HS-27A (cell line): ENCODE measurements at places on chromosomes 5 and 9.

GRCh38 chr9:21404146-21404545 lies 4.8 kb upstream of the IFNA8 start:
- DNase-seq = no peak

- no peak for DNase-seq
Measured at GRCh38 chr5:160042671-160043070, 33.7 kb downstream of the TTC1 start.

DNA sequence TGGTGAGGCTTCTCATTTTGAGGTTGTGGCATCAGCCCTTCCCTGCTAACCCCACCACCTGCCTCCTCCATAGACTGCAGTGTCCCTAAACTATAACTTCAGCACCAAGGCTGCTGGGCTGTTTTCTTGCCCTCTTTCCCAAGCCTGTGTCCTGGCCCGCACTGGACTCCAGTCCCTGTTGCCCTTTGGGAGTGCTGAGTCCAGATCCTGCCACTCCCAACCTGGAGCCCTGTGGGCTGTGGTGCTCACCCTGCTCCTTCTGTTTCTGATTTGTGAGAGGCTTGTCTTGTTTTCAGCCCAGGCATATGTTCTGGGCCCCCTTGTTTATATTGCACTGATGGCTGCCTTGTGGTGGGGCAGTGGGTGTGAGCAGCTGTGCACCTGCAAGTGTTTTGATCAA lies 39.7 kb upstream of the RNU6ATAC start:
- no peak for DNase-seq

DNA sequence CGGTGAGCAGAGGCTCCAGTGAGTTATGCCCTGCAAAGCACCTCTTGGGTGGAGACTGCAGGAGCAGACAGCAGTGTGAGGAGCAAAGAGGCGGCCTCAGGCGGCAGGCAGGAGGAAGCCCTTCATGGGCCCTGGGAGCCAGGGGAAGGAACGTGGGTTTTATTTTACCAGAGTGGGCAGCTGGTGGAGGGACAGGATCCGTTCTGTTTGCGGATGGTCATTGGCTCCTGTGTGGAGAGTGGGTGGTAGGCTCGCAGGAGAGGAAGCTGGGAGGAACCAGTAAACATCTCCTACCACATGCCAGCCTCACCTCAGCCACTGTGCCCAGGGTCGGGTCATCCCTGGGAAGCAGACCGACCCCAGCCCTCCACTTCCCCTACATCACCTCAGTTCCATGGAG lies 24.4 kb downstream of the HNRNPH1 start:
- no peak for DNase-seq

- DNase-seq = no peak
Measured at GRCh38 chr9:79325501-79325900, 246.3 kb upstream of the TLE4 start.

GRCh38 chr5:180810959-180811622 lies 8.5 kb upstream of the MGAT1 start:
- DNase-seq = no peak

DNA sequence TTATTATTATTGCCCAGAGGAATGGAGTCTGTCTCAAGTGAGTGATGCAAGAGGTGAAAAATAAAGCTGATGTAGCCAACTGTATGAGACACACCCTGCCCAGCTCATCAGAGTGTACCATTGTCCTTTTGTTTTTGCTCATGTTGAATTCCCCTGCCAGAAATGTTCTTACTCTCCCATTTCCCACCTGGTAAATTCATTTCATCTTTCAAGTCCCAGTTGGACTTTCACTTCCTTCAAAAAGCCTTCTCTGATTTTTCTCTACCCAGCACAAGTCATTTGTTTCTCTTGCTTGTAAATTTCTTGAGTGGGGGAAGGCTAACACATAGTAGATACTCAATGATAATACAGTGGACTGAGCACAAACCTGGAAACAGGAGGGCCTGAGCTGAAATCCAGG lies 394.5 kb upstream of the ZNF462 start:
- DNase-seq = no peak

DNA sequence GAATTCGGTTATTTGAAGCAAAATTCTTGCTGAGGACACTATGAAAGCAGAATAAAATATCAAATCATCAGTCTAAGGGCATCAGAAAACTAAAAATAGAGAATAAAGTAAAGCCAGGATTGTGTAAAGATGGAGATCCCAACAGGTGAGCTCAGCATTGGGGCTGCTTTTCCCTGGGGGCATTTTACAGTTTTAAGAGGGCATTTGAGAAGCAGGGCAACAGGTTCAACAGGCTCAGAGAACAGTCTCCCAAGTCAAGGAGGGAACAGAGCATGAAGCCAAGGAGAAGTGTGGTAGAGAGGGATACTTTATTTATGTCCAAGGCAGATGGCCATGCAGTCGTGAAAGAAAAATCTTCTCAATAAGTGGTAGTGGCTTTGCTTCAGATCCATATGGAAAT lies 145.4 kb downstream of the SYK start:
- no peak for DNase-seq

DNA sequence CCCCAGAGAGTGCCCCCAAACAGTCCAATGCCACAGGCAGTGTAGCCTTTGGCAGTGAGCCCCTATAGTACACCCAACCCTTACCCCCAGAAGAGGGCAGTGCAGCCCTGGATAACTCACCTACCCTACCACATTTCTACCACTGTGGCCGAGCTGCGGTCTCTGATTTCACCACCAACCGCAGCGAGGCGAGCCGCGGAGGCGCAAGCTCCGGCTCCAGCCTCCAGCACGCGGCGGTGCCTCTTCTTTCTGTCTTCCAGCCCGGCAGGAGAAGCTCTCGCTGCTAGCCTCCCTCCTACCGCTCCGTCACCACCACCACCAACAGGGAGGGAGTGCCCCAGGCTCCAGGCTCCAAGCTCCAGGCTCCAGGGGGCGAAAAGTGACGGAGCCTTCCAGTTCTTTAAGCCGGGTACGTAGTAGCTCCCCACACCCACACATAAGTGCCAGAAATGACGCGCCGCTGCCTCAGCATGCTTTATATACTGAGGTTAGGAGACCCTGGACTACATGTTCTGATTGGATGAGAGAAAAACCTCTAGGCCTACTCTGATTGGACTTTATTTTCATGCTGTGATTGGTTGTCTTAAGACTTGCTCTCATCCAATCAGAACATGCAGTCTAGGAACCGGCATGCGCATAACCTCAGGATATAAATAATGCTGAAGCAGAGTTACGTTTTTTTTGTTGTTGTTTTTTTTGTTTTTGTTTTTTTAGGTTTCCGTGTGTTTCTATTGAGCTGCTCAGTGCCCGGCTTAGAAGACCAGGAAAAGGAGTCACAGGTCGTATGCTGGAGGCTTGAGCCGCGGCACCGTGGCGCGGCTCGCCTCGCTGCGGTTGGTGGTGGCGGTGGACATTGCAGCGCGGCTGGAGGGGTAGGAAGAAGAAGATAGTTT lies at the start of gene PCAT7:
Gene PCAT7 (plus strand): TSS at position 645 of the 893 bp plus-strand sequence.
- DNase-seq = no peak

DNA sequence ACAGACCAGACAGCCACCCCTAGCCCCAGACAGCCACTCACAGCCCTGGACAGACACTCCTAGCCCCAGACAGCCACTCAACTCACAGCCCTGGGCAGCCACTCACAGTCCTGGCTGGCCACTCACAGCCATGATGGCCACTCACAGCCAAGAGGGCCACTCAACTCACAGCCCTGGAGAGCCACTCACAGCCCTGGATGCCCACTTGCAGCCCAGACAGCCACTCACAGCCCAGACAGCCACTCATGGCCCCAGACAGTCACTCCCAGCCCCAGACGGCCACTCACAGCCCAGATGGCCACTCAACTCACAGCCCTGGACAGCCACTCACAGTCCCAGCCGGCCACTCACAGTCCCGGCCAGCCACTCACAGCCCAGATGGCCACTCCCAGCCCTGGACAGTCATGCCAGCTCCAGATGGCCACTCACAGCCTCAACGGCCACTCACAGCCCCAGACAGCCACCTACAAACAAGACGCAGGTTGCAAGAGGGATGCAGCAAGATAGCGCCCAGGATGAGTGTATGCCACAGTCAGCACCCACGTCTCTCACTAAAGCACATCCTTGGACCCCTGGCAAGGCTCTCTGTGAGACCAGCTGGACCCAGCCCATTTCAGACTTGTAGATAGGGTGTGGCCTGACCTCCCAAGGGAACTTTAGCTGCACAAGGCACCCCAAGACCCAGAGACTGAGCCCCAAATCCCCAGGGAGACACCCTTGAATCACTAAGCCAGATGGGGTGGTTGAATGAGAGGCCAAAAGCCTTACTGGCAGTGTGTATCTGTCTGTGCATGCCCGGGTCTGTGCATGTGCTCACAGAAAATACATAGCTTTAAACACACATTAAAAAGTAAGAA lies 22.4 kb downstream of the ZDHHC11B start:
- DNase-seq = no peak

GRCh38 chr5:36202521-36202961 lies 39.2 kb downstream of the NADK2 start:
- no peak for DNase-seq

GRCh38 chr5:137184734-137185133 lies 314.4 kb downstream of the SPOCK1 start:
- DNase-seq = no peak

DNA sequence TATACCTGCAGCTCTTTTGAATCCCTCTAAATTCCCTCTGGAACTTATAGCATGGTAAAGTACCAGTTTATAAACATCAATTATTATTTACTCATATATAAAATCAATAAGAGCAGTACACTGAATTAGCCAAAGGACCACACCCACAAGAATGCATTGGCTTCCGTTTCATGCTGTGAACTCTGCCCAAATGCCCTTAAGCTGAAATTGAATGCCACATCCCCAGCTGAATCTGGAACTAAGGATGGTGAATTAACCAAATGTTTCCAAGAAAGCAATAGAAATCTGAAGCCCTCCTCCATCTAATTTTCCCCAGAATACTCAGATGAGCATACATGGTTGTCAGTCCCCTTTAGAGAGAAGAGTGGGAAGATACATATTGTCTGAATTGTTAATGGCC lies 436.4 kb upstream of the FTMT start:
- DNase-seq = no peak

DNA sequence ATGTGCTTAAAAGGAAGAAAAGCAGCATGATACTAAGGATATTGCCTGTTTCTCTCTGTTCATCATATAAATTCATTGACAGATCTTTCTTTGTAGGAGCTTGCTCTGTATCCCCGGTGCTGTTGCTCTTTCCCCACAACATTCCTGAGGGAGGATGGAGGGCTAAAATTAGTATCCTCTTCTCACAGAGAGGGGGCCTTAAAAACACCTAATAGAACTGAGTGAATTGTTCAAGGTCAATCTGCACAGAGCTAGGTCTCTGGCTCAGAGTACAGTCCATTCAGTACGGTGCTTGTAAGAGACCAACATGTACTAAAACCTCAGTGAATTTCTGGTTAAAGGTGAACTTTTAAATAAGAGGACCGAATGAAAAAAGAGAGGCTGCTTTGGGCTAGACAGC lies 88.7 kb downstream of the PALM2AKAP2 start:
- no peak for DNase-seq

DNA sequence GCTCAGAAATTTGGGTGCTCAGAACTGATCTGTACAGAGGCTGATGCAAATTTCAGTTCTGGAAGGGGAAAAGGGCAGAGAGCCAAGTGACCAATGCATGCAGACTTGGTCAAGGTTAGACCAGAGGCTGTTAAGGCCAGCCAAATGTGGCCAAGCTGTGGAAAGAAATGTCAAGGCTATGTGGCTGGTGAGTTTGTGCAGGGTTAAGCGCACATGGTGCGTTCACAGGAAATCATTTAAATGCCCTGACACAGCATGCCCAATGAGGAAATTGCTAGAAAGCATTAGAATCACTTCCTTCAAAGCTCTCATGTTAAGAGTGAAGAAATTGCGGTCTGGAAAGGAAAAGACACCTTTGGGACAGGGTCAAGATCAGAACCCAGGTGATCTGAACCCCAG lies 58.0 kb downstream of the PTPN3 start:
- DNase-seq = no peak

DNA sequence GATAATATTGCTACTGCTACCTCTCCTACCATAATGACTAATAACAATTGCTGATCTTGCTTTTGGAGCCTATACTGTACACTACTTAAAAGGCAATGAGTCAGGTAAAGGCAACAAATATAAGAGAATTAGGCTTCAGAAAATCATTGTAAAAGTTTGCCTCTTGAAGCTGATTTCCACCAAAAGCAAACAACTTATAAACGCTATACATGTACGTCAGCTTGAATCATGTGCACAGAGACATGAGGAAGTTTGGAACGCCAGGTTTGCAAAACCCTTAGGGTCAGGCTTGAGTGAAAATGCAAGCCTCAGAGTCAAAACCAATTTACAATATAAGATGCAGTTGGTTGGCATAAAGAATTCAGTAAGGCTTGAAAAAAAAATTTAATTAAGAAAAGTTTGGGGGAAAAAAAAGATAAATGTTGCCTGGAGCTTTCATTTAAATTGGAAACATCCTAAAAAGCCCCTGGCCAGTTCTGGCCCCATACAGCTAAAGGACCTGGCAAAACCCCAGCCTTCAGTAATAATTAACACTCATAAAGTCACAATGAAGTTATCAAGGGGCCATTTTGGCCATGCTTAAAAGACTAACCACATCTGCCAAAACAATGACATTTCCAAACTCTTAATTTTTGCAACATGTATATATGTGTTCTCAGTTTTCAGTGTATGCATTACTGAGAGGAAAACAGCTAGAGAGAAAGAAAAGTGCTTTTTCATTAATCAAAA lies 181.0 kb upstream of the NFIL3 start:
- no peak for DNase-seq

DNA sequence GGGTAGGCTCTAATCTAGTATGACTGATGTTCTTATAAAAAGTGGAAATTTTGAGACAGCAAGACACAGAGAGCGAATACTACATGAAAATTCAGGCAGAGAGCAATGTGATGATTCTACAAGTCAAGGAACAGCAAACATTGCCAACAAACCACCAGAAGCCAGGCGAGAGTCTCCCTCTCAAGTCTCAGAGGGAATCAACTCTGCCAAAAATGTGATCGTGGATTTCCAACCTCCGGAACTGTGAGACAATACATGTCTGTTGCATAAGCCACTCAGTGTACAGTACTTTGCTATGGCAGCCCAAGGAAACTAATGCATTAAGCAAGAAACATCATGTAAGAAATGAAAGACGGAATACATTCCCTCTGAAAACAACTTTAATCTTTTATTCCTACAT lies 52.1 kb upstream of the CCNG1 start:
- no peak for DNase-seq

- DNase-seq = no peak
Measured at GRCh38 chr5:125912028-125912427, 511.2 kb upstream of the GRAMD2B start.
